ENCODE measurements at places on chromosomes 13 and 19.
A peak's percentile ranks its signal among the peaks of the same experiment; 100 is the strongest.

DNA sequence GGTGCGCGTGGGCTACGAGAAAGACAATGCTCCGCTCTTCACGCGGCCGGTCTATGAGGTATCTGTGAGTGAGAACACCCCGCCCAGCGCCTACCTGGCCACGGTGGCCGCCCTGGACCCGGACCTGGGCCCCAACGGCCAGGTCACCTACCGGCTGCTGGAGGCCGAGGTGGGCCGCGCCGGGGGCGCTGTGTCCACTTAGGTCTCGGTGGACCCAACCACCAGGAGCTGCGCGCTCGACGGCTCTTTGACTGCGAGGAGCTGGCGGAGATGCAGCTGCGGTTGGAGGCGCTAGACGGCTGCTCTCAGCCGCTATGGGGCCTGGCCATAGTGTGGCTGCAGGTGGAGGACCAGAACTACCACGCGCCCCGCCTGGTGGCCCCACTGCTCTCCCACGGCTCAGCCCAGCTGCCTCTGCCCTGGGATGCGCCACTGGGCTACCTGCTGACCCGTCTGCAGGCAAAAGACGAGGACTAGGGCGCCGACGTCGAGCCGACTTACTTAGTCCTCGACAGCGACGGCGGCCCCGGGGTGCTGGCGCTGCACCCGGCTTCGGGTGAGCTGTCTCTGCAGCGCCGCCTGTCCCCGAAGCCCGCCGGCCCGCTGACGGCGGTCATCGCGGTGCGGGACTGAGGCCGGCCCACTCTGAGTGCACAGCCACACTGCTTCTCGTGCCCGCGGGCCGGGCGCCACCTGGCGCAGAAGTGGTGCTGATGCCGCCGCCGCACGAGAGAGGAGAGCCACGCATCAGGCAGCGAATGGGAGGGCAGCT lies 173.0 kb downstream of the OLFM4 start:
- DNase-seq = peak; percentile 12

- DNase-seq = no peak
These were observed 10.2 kb upstream of the NOP53 start for GRCh38 chr19:47735131-47735530.

GRCh38 chr13:27279506-27279905 lies 8.9 kb downstream of the RASL11A start:
- DNase-seq = no peak

- DNase-seq = no peak
These were observed 17.6 kb downstream of the RANBP3 start for GRCh38 chr19:5960005-5961001.

DNA sequence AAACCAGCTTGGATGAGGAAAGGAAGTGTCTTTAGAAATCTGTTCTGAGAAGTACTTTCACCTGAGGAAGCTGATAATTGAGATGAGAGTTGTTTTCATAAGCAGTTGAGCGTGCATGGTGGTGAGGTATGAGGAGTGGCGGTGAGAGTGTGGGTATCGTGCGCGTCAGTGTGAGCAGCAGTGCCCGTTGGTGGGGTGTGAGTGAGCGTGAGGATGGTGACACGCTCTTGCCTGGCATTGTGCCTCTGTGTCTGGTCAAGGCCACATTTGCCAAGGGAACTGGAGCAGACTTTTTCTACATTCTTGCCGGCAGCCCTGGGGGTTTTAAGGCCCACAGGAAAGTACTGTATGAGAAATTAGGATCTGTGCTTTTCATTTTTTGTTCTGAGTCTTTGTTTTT lies 36.5 kb upstream of the TEX29 start:
- DNase-seq = no peak

- DNase-seq = peak; percentile 45
These were observed 1.1 kb downstream of the PDE4A start for GRCh38 chr19:10421240-10422045.

DNA sequence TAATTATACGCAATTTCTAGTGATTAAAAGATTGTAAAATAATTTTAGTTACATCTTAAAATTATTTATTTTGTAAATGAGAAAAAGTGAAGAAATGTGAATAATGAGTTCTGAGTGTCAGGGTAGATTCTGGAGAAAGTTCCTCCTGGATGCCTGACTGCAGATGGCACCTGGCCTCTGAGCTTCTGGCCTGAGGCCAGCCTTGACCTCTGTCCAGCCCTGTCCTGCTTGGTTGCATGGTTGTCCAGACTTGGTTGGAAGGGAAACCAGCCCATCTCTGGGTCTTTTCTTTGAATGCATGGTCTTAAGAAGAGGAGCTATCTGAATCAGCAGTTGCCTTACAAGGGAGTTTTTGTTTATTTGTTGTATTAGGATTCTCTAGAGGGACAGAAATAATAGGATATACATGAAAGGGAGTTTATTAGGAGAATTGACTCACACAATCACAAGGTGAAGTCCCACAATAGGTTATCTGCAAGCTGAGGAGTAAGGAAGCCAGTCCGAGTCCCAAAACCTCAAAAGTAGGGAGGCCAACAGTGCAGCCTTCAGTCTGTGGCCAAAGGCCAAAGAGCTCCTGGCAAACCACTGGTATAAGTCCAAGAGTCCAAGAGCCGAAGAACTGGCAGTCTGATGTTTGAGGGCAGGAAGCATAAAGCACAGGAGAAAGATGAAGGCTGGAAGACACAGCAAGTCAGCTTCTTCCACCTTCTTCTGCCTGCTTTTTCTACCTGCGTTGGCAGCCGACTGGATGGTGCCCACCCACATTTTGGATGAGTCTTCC lies 385.8 kb downstream of the ZNF536 start:
- no peak for DNase-seq

DNA sequence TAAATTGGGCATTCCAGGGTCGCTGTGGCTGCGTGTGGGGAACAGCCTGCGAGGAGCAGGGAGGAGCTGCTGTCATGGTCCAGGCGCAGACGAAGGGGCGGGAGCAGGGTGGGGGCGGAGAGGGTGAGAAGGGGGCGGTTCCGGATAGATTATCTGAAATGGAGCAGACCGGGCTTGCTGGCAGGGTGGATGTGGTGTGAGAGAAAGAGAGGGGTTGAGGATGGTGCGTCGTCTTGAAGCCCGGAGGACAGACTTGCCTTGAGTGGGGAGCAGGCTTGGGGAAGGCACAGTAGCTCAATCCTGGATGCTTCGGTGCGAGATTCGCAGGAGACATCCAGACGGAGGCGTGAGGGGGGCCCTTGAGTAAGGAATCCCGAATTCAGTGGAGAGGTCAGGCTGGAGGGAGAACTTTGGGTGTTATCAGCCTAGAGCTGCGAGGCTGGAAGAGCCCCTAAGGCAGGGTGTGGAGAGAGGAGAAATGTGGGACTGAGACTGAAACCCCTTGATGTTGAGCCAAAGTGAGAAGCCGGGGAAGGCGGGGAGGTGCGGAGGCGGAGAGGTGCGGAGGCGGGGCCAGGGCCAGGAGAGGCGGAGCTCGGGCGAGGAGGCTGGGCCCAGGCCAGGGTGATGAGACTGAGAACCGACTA lies 40.6 kb downstream of the DPF1 start:
- no peak for DNase-seq

DNA sequence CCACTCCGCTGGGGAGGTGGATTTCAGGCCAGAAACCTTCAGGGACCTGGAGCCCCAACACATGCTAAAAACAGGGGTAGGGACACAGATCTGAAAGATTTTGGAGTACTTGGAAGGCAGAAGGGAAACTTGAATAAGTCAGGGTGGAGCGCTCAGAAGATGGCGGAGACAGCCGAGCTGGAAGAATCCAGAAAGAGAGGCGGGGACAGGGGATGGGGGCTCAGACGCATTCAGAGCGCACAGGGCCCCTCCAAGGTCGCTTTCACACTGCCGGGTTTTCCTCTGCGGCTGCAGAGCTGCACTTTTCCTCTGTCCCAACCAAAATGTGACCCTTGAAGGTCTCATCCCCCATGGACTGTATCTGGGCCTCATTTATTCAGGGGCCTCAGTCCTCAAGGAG lies 56.9 kb downstream of the ERICH4 start:
- no peak for DNase-seq

DNA sequence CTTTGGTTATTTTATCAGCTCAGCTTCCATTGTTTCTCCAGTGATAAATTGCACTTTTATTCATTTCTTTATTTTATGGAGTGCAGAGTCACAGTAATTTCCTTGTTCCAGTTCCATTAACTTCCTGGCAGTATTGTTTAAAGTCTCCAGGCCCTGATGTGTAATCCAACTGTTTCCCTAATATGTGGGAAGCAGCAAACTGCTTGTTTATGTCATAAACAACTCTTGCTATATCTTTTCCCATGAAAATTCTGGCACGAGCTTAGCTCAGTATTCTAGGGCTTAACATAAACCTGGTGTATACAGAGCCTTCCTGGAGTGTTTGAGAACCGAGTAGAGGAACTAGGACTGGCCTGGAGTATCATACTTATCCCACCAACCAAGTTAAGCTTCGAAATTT lies 83.5 kb upstream of the ARGLU1 start:
- DNase-seq = no peak

GRCh38 chr19:4399812-4400134 lies 574 bp downstream of the SH3GL1 start:
- DNase-seq = no peak

DNA sequence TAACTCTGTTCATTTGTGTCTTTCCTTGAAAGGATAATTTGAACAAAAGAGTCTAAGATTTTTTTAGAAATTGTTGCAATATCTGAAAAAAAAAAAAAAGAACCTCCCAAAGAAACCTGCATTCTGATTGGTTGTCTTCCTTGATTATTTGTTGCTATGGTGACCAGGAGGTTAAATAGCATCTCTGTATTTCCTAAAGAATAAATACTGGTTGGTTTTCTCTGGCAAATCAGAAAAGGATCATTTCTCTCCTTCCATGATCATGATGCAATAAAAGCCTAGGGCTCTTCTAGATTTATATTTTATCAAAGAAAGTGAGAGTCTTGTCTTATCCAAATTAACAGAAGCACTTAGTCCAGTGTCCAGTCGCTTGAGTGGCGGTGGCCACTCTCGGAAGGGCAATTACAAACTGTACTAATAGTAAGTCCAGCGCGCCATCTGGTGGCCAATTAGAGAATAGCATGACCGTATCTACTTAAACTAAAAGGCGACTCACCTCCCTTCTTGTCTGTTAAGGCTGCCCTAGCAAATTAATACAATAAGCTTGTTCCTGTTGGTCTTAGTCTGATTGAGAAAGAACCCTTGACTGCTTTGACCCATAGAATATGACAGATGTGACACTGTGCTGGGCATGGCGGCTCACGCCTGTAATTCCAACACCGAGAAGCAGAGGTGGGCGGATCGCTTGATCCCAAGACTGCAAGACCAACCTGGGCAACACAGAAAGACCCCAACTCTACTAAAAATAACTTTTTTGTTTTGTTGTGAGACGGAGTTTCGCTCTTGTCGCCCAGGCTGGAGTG lies 47.0 kb upstream of the PNMA8B start:
- DNase-seq = peak; percentile 81

All from GM13976 (cell line).